ENCODE measurements at places on chromosomes 6 and 20.

- no peak for DNase-seq
These were observed 57.3 kb downstream of the CDC5L start for GRCh38 chr6:44444853-44445252.

DNA sequence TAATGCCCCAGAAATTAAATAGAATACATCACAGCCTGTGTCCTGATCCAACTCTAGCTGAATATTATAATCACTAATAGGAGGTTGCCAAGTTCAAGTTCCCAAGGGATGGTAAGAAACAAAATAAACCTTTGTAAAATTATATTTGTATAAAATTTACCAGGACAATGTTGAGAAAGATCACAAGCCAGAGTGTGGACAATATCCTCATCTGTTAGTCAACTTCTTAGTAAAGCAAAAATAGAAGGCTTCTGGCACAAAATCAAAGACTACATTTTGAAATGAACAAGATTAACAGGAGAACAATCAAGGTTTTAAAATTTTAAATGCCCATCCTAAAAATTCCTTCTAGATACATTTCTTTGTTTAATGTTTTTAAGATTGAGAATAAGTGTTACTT lies 290.4 kb upstream of the HSF2 start:
- no peak for DNase-seq

- peak; percentile 16 for DNase-seq
These were observed 184.3 kb downstream of the TFAP2A start for GRCh38 chr6:10230531-10230930.

DNA sequence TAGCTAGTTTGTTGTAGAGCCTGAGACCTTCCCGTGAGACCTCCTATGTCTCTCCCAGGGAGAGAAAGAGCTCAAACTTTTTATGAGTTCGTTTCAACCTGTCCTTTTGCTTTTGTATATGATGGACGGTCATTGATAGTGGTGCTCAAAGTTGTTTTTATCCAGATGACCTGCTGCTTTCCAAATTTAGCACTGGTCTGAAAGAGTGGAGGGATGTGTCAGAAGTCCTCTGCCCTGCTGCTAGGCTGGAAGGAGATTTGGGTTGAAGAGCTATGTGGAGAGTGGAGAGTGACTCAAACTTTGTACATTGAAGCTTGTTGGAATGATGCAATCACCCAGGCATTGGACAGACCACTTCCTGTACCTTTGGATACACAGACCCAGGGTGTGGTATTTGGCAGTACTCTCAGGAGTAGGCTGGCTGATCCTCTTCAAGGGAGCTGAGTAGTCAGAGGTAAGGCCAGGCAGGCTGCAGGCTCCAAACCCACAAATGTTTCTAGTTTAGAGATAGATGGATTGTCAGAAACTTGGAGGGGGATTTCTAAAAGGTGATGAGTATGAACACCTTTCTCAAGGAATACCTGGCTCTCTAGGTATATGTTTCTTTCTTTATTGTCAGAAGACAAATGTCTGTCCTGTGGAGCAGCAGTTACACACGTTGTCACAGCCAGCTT lies 49.4 kb upstream of the RREB1 start:
- peak; percentile 99 for DNase-seq

DNA sequence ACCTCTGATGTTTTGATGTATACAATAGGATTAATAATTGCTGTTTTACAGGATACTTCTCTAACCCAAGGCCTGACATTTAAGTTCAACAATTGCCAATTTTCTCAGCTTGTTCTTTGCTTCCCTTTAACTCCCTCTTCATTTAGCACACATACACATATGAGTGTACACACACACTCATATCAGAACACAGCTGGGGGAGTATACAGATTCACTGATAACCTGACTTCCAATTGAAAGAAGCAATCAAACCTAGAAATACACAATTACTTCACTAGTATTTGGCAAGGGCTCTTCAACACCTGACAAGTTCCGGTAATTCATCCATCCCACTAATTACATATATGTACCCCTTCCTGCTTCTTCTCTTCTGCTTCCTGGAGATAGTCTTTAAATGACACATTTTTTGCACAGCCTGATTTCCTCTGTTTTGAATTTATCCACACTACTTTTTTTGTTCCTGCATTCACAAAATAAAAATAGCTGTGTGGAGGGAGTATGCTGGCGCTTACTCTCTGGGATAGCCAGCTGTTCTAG lies 11.2 kb downstream of the UST start:
- no peak for DNase-seq

DNA sequence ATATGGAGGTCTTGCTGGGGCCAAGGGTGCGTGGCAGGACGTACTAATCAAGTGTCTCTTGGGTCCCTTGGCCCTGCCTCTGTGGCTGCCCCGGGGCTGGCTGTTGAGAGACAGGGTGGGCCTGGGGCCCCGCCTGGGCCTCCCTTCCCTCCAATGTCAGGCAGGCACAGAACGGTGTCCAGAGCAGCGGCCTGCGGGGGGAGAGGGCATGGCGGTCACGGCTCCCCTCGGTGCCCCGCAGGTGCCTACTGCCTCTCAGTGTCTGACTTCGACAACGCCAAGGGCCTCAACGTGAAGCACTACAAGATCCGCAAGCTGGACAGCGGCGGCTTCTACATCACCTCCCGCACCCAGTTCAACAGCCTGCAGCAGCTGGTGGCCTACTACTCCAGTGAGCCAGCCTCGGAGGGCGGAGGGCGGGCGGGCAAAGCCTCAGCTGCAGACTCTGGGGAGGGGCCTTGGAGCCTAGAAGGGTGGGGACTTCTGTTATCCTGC lies 50.0 kb downstream of the SRC start:
- no peak for DNase-seq

- DNase-seq, result no peak
These were observed 30.9 kb downstream of the KIAA1755 start for GRCh38 chr20:38229376-38230252.

- no peak for DNase-seq
These were observed 29.0 kb downstream of the COL19A1 start for GRCh38 chr6:69895396-69895795.

GRCh38 chr6:109002051-109002697 lies 92.5 kb downstream of the SESN1 start:
- DNase-seq, result peak; percentile 87

DNA sequence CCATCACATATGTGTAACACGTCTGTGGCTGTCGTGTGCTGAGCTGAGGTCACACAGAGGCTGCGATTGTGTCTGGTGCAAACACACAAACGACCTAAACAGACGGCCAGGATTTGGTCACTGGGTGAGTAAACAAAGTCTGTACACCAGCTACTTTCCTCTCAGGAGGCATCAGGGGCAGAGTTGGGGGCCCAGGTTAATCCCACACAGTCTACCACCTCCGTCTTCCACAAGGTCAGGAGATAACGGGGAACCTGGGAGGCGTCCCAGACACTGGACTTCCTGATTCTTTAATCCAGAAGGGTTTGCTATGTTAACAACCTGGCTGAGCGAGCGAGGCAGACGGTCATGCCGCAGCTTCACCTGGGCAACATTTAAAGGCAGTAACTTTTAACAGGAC lies 1.5 kb downstream of the DACT2 start:
- DNase-seq, result no peak

DNA sequence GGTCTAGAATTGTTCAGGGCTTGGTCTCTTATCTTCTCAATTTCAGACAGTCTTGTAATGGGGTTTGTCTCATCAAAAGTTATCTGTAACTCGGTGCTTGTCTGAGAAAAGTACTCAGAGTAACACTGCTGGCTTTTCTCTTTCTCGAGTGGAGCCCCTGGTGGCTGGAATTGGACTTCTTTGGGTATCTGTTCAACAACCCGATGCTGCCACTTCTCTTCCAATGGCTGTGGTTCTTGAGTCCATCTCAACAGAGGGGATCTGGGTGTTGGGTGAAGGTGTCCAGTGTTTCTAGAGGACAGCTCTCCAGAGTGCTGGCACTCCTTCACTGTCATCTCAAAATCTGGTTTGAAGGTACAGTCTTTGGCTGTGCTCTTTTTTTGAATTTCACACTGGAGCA lies 24.6 kb downstream of the DST start:
- no peak for DNase-seq

DNA sequence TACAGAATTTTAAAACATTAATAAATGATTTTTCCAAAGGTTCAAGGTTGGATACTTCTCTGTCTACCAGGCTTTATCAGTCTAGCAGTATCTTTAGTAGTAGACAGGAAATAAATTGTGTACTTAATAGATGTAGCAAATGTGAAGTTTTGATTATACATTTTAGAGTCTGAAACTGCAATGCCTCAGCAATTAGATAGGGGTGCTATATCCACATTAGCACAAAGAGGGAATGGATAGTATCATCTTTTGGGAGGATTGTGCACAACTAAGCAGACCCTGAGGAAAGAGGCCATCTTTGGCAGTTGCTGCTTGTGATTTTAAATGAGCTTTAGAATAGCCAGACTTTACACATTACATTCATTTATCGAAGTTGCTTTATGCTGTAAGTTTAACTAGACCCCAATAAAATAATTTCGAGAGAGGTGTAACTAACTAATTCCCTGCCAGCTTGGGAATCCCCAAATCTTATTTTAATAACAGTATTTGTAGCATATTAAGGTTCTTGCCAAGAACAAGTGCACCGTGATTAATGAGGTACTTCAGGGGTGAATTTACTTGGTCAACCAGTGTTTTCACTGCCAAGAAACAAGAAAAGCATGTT lies 2.8 kb downstream of the KCNQ5 start:
- no peak for DNase-seq

DNA sequence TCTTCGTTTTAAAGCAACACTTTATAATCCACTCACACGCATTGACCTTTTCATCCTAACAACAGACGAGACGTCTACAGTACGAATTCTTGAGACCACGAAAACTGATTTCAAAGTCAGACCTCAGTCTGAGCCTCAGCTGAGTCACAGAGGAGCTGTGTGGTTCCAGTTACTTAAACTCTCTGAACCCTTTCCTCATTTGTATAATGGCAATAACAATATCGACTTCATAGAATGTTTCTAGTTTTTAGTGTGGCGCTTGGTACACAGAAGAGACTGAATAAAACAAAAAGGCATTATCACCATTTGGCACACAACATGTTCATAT lies 236.9 kb downstream of the ATXN1 start:
- DNase-seq, result peak; percentile 94

DNA sequence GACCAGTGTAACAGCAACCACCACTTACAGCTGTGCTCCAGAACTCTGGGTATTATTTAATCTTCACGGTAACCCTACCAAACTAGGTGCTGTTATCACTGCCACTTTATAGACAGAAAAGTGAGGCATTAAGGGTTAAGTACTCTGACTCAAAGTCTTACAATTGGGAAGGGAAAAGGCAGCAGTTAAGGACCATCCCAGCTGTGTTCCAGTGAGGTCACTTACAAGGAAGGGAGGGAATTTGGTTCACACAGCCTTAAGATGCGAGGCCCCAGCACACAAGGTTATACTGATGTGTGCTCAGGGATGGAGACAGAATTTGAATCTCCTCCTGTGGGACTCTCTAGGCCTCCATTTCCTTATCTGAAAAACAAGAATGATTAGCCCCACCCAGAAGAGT lies 46.7 kb downstream of the TRERF1 start:
- DNase-seq, result peak; percentile 44

DNA sequence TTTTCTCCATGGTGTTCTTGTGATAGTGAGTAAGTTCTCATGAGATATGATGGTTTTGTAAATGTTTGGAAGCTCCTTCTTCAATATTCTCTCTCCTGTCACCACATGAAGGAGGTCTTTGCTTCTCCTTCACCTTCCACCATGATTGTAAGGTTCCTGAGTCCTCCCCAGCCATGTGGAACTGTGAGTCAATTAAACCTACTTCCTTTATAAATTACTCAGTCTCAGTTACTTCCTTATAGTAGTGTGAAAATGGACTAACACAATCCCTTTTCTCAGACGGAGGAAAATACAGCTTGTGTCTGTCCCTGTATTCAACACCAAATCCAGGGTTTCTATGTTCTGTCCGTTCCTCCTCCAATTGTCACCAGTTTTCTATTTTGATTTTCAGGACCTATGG lies 181.0 kb downstream of the ALDH8A1 start:
- no peak for DNase-seq

DNA sequence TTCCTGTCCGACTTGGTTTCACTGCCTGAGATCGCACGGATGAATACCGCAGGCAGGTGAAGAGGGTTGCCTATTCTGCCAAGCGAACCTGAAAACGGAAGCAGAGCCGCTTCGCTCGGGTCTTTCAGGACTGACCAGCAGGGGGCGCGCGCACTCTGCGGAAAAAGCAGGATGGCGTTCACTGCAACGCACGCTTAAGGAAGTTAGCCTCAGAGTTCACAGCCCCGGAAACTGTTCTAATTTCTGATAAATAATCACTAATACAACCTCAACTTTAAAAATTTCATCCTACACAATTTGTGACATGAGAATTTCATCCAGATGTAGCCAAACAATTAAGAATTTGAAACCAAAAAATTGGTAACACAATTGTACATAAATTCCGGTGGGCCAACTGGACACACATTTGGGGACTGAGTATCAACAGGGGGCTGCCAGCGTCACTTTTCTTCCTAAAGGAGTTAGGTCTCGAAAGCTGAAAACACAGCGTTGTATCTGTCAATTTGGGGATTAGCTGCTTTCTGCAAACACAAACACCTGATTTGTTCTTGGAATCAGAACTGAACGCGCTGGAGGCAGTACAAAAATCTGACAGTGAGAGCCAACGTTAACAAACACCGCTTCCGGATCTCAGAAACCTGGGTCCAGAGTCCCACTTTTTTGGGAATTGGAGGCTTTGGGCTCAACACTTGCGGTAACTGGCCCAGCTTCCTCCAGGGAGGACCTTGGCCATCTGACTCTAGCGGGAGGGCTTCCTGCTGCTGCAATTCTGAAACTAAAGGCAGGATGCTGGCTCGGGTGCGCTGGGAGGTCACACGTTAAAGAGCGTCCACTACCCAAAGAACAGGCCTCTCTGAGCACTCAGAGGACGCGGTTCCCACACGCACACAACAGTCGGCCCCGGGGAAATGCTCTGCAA lies 8.8 kb downstream of the PXDC1 start:
- DNase-seq, result peak; percentile 79

DNA sequence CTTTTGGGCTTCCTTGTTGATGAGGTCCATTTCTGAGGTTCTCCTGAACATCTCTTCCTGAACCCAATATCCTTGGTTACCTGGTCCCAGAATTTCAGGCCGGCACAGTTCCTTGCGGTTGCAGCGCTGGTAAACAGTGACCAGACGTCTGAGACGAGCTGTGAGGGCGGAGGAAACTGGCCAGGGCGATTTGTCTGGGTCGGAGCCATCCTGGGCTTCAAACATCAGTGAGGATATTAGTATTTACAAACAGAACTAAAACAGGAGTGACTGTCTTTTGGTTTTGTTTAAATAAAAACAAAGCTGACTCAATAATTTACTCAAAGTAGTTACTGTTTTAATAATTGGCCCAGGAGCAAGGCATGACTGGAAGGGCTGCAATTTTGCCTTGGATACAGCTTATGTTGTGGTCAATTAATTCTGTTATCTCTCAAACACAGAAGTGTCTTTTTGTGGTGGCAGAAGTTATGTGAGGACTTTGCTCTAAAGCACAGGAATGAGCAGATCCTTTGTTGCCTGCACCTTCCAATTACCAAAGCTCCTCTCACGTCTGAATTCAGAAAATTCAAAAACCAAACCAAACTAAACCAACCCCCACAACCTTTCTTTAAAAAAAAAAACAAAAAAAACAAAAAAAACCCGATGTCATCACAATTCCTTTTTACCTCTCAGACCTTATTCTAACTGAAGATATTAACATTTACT lies 58.7 kb upstream of the EMILIN3 start:
- peak; percentile 34 for DNase-seq

- no peak for DNase-seq
These were observed 1.3 kb upstream of the PPP1R3G start for GRCh38 chr6:5083813-5084359.
